Activated B cell treated with CpG ODN at 0.5 μM for 24 hours (primary cell): ENCODE measurements at places on chromosomes 2 and 18.

DNA sequence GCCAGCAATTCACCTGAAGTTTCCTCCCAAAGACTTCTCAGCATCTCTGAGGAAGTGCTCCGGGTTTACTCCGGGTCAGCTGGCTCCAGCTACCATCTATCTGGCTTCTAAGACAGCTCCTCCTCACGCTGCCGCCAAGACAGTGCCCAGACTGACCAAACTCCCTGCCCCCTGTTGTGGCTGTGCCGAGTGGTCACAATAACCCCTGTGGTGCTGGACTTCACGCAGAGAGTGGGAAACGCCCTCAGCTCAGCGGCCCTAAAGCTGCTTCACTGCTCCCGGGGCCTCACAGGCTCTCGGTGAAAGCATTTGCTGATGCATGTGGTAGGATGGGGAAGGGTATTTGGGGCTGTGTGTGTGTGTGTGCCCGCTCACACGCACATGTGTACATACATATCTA lies 154.8 kb upstream of the ZNF236 start:
- DNase-seq = no peak

GRCh38 chr18:76988031-76988826 lies 144.4 kb downstream of the MBP start:
- DNase-seq = no peak

GRCh38 chr2:6806604-6807003 lies 59.1 kb downstream of the CMPK2 start:
- no peak for DNase-seq

DNA sequence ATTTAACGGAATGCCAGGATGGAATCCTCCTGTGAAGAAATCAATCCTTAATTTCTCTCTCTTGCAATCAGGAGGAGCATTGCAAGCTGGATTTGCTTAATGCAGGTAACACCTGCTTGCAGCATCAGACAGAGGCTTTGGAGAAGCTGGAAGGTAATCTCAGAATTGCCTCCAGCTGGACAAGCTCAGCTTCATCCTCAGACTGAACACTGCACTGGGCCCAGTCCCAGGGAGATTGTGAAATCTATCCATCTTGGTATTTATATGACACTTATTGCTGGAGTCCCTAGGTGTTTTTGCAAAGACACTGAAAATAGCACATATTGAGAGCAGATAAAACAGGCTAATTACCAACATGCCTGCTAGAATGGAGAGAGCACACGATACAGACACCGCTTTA lies 179.4 kb upstream of the SESTD1 start:
- DNase-seq = no peak

GRCh38 chr18:33711514-33711913 lies 133.5 kb downstream of the ASXL3 start:
- DNase-seq = no peak

DNA sequence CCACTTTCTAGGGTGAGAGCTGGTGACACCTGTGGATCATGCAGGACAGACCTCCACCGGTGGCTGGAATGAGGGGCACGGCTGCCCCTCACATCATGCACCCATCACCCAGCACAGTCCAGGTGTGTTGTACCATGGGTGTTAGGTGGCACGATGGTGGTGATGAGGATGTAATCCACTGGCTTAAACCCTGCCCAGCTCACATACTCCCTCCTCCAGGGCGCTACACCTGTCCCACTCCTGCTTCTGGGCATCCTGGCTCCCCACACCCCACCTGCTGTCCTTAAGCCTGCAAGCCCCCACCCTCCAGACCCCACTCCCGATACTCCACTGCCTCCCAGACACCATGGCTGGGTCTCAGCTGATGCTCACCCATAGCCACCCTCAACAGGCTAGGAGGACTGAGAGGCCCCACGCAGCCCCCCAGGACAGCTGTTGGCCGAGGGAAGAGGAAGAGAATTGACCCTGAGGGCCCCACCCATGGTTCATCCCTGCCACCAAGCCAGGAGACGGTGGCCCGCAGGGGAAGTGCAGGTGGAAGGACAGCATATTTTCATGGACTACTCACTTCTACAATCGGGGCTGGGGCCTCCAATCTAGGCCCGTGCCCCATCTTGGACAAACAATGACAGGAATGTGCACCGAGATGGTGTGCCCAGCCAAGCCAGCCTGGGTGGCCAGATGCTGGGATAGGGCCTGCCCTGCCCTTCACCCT lies 34.3 kb downstream of the MAL start:
- DNase-seq = no peak

- DNase-seq = no peak
These were observed 101.2 kb downstream of the MCFD2 start for GRCh38 chr2:46814160-46814961.
